ENCODE measurements at places on chromosomes 12 and 14. TPM values are rescaled to one million over a fixed set of nuclear protein-coding genes. Genes with fewer than 3 reads are reported as not detected.
A peak's percentile ranks its signal among the peaks of the same experiment; 100 is the strongest.

Gene KRT3
- not detected for total RNA-seq

DNA sequence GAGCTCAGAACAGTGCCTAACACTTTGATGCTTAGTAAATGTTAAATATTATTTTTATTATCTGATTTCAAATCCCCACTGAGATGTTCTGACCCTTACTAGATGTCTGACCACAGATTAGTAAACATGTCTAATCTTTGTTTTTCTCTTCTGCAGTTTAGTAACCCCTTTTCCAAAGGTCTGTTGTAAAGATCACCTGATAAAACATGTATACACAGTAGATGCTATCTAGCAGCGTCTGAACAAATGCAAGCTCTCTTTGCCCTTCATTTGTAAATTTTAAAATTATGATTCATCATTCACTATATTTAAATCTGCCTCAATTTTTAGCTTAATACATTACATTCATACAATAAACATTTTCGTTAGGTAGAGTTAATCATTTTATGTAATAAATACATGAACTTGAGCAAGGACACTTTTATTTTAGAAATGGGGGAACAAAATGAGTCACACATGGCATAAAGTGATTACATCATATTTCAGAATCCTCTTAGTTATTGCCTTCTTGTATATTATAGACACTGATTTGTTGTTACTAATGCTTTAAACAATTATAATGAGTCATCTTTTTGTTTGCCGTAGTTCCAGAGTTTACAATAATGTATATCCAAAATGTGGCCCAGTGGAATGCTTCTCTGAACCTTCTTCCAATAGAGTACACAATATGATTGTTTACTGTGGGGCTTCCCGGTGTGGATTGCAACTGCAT is 1.7 kb upstream of the OR4K5 start:
- DNase-seq = no peak

DNA sequence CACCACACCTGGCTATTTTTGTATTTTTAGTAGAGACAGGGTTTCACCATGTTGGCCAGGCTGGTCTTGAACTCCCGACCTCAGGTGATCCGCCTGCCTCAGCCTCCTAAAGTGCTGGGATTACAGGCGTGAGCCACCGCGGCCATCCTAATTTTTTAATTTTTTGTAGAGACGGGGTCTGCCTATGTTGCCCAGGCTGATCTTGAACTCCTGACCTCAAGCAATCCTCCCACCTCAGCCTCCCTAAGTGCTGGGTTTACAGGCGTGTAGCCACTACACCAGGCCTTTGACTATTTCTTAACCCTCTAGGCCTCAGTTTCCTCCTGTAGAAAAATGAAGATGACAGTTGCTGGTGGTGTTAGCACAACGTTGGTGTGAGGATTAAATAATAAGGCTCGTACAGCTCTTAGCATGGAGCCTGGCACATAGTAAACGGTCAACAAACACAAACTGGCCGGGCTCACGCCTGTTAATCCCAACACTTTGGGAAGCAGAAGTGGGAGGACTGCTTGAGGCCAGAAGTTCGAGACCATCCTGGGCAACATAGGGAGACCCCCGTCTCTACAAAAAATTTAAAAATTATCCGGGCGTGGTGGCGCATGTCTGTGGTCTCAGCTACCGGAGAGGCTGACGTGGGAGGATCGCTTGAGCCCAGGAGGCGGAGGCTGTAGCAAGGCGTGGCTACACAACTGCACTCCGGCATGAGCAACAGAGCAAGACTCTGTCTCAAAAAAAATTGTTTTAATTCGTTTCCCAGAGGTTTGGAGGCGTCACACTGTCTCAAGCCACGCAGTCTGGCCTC is 979 bp downstream of the DDX54 start:
- peak; percentile 80 for DNase-seq

- DNase-seq = no peak
These were observed 3.1 kb upstream of the TXNRD1 start for GRCh38 chr12:104212516-104212915.

Gene NEUROD4
- not detected for total RNA-seq

GRCh38 chr12:40911676-40912075 is 219.4 kb downstream of the CNTN1 start:
- no peak for DNase-seq

DNA sequence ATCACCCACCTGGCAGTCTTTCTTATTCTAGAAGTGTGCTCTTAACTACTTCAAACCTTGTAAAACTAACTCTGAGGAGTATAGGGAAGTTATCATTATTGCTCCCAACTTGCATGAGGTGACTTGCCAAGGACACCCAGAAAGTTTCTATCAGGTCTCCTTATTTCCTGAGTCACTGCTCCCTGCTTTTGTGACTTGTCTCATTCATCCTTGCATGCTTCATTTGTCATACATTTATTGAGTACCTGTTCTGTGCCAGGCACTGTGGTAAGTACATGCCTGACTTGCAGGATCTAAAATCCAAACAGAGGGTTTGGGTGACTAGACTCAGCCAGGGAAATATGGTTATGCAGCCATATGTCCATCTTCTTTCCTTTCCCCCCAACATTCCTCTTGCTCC is 25.5 kb downstream of the CFAP251 start:
- DNase-seq = no peak

Gene LRFN5
- 0.35 TPM for total RNA-seq

Gene ASPG
- total RNA-seq = 4.4 TPM

GRCh38 chr12:125983094-125983783 is 918.0 kb downstream of the AACS start:
- DNase-seq = no peak

- no peak for DNase-seq
These were observed 45.4 kb downstream of the DCAF5 start for GRCh38 chr14:69107407-69108003.

DNA sequence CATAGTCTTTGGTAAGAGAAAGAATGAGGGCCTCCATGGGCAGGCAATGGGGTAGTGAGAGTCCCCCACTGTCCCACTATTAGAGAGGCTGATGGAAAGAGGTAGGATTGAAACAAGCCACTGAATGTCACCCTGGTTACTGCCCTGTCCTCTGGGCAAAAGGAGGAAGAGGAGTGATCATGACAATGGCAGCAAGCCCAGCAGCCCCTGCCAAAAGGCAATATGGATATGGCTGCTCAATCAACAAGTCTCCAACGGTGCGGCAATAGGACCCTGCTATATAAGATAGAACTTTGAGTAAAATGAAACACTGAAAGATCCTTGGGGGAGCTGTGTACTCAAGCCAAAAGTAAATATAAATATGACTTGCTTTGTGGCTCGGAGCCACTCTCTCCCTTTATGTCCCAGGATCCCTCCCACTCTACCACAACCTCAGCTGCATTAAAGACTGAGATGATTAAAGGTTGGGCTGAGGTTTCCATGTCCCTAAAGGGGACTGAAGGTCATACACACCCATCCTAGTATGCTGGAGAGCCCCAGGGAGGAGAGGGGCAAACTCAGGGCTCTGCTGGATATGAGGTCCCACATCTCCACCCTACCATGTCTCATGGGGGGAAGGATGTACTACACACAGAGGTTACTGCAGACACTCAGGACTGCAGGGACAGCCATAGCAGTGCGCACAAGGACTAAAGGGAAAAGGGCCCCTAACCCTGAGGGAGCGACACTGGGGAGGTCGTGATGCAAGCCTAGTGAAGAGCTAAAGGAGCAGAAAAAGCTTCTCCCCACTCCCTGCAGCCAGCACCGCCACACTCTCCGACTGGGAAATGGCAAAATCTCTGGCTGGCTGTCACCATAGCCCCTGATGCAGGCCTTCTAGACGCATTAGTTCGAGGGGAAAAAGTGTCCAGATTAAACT is 5.9 kb downstream of the POMT2 start:
- DNase-seq = no peak

DNA sequence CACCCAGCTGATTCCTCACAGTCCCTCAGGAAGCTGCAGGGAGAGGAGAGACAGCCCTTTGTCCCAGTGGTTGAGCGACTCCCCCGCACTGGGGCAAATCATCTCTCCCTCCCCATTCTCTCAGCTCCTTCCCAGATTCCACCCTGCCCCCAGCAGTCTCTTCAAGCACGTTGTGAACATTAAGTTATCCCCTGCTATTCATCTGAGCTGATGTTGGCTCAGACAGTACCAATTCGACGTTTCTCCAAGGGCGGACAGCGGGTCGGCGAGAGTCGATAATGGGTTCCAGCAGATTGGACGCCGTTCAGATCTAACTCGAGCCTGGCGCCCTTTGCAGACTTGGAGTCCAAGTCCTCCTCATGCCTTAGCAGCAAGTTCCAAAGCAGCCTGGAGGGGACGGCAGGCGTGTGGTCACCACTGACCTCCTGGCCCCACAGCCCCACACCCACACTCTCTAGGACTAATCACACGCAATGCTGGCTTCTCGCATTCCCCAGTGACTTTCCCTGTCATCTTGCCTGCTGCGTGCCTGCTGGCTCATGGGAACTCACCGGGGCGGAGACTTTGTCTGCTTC is 245.9 kb downstream of the CHST11 start:
- no peak for DNase-seq

DNA sequence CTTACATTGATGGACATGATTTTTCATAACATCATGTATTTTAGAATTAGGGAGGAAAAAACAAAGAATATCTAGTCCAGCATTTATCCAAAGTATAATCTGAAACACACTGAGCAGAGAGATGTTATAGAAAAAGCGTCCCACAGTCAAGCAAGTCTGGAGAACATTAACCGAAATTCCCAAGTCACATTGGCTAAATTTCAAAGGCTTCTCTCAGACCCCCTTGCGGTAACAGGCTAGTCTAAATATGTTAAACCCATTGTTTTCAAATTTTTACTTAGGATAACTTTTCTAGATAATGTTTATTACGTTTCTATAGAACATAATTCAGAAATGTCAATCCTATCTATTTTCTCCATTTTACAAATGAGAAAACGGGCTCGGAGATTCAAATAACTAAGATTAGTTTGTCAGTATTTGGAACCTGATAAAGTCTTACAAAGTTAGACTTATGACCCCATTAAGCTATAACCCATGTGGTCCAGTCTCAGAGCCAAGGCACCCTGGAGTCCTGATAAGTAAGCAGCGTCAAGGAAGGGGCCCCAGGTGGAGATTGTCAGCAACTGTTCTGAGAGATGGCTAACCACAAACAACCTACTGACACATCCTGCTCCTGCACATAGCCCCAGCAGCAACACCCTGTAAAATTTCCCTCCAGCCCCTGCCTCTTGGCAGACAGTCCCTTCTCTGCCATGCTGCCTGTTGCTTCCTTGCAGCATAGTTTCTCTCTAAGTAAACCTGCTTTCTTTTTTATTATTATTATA is 220.6 kb upstream of the TMEM260 start:
- DNase-seq = no peak

Gene GALNT8
- total RNA-seq = 2.4 TPM

GRCh38 chr14:34449819-34450541 is 12.1 kb downstream of the SPTSSA start:
- DNase-seq = no peak

DNA sequence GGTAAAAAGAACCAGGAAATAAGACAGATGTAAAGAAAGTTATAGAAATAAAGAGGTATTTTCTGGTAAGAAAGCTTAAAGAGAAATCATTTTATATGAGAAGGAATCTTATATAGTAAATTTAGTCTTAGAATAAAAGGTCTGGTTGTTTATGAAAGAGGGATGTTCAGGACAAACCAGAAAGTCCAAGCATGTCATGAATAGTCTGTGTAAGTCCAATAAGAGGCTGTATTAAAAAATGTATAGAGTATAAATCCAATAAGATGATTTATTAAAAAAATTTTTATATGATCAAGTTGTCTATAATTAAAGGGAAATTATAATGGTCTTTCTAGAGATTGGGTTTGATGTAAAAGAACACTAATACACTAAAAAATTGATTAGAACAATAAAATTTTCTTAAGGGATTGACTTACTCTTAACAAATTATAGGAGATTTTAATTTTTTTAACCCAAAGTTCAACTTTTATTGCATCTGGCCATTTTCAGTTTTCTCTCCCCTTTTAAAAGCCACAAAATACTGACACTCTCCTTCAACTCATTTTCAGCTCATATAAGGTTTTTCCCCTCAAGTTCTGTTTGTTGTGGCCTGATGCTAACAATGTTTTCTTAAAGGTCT is 35.1 kb downstream of the ST8SIA1 start:
- DNase-seq = no peak

GRCh38 chr14:62632771-62633170 is 412.5 kb downstream of the KCNH5 start:
- DNase-seq = no peak

Gene OTX2
- not detected for total RNA-seq

DNA sequence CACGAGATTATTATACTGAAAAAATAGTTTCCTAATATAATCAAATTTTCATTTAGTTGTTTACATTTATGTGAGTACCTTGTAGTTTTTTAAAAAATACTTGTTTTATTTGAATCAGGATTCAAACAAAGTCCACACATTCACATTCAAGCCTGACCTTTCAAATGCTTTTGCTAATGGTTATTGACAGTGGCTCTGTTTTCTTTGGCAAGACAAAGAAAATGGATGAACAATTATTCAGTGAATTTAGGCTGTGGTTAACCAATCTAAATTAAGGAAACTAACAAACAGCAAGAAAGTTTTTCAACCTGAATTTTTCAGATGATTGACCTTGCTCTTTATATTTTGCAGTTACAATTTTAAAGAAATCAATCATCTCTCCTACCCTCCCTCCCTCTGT is 9.7 kb downstream of the SLC4A8 start:
- DNase-seq = no peak

Gene CPNE6
- 1.4 TPM for total RNA-seq

Gene KERA
- total RNA-seq = 0.19 TPM

GRCh38 chr14:97369901-97370300 is 572.7 kb downstream of the VRK1 start:
- no peak for DNase-seq

- DNase-seq = no peak
These were observed 143.3 kb upstream of the KRAS start for GRCh38 chr12:25394025-25394424.

DNA sequence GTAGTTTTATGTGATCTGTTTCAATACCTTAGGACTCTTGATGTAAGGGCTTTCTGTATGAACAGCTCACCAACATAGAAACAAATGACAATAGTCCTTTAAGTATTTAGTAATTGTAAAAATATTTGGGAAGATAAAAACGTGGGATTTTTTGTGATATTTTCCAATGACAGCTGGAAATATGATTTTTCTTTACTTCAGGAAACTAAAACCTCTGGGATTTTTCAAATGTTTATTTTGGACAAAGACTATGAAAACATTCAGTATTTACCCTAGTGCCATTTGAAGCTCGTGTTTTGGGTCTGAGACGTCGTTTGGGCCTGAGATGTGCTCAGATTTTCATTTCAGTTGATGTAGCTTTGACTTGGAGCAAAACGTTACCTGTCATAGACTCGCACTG is 240.0 kb downstream of the BMP4 start:
- no peak for DNase-seq

GRCh38 chr12:97306147-97306546 is 156.5 kb upstream of the RMST start:
- no peak for DNase-seq

GRCh38 chr12:115303723-115304309 is 619.8 kb upstream of the TBX3 start:
- DNase-seq = no peak

DNA sequence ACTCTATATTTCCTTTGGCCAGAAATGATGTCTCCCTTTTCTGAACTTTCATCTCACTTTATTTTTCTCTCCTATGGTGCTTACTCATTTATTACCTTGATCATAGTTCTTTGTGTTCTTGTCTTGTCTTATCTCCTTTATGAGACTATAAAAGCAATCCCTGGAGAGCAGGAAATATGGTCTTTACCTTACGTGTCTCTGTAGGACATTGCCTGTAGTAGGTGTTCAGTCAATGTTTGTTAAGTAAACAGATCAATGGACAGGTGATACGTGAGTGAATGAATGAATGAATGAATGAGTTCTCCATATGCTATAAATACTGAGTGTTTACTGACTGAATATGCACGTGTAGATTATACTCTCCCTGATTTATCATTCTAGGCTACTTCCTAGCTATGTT is 193.7 kb upstream of the HMGA2 start:
- no peak for DNase-seq
